CD4-positive, alpha-beta T cell treated with Interleukin-17A for 4 hours (primary cell): ENCODE measurements at places on chromosomes 6 and 20.

DNA sequence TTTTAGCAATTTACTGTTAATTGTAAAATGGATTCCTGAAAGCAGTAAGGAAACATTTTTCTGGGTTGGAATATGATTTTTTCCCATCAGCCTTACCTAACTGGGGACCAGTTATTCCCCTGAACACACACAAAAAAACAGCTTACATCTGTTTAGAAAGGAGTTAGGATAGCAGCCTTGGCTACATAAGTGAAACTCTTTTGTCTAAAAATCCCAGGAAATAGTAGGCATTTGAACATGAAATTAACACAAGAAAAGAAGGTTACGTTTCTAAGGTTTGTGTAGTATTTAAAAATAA, 696.2 kb upstream of the MARCKS start:
- DNase-seq, result no peak

DNA sequence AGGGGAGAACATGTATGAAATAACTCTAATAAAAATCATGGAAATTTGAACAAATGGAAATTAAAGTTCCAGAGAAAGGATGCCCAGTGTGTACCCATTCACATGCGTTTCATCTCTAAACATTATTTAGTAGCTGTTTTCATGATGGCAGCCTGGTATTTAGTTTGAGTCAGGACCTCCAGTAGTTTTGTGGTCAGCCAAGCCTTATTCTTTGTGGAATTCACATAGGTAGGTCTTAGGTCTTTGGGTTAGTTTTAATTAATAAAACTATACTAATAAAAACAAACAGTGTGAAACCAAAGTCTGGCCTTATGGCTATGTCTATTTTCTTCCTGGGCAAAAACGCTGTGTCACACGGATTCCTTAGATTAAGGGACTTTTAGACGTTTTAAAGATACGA, 137.8 kb downstream of the FOXC1 start:
- DNase-seq, result no peak

GRCh38 chr20:22288957-22289356, 295.4 kb downstream of the FOXA2 start:
- no peak for DNase-seq

DNA sequence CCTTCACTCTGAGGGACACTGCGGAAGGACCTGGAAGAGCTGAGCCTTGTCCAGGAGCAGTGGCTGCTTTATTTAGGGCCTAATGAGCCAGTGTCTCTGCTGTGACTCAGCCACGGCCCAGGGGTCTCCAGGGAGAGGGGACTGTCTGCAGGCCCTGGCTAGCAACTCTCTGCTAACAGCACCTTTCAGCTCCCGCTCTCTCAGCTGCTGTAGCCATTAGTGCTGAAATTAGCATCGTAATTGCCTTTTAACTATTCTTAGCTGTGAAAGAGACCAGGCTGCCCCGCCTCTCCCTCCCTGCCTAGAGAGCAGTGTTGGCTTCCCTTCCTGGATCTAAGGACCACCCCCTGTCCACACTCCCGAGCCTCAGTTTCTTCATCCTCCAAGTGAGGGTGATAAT, 53.1 kb upstream of the SLC32A1 start:
- no peak for DNase-seq

DNA sequence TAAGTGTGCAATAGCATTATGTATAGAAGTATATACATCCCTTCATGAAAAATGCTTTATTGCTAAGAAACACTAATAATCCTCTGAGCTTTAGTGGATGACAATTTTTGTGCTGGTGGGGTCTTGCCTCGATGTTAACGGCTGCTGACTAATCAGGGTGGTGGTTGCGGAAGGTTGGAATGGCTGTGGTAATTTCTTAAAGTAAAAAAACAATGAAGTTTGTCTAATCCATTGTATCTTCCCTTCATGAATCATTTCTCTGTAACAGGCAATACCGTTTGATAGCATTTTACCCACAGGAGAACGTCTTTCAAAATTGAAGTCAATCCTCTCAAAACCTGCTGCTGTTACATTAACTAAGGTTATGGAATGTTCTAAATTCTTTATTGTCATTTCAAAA, 816.5 kb upstream of the GJE1 start:
- DNase-seq, result no peak

DNA sequence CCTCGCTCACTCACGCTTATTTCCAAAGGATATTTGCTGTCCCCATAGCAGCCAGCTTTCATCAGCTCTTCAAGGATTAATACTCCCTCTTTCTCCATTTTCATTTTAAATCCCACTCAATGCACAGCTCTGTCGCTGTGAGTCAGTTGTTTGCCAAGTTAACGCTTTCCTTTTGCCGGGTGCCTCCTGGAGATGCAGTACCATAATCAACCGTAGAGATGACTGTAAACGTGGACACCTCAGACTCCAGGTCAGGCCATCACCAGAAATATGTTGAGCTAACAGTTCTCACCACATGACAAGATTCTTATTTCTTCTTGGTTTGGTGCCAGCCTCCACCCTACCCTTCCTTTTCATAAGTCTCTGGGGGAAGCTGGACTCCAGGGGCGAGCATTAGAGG, 66.6 kb upstream of the TAB2 start:
- DNase-seq, result no peak

GRCh38 chr20:36856691-36857635, 19.0 kb upstream of the TLDC2 start:
- DNase-seq, result peak; percentile 74

DNA sequence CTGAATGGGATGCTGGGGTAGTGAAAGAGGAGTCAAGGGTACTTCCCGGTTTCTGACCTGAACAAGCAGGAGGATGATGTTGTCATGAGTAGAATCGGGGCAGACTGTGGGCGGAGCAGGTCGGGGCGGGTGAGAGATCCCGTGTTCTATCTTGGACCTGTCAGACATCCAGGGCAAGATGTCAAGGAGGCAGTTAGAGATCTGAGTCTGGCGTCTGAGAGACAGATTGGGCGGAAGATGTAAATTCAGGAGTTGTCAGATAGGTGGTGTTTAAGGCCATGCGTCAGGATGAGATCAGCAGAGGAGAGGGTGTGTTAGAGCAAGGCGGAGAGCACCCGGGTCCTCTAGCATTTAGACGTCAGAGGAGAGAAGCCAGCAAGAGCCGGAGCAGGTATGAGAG, 115.5 kb downstream of the DLGAP4 start:
- DNase-seq, result no peak

DNA sequence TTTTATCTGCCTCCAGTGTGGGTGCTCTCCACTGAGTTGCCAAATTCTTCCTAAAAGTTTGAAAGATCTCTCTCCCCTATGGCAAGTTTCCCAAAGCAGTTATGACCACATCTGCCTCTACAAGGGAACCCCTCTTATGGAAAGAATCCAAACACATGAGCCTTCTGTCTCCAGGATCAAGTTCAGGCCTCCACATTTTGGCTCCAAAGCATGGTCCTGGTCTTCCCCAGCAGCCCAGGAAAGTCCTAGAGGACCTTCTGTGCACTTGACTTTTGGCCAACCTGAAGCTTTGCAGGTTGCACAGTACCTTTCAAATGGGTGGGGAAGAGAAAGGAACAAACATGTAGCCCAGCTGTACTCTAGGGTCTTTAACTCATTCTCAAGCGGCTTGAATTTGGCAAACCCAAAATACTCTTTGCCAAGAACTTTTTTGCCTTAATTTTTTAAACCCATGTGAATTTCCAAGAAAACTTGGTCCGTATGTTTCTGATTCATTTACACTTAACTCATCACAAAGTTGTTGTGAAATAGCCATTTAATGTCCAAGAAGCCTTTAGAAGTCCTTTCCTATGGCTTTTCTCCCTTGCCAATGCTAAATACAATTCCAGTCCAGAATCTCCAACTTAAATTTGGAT, 240.1 kb upstream of the TBX18 start:
- no peak for DNase-seq

DNA sequence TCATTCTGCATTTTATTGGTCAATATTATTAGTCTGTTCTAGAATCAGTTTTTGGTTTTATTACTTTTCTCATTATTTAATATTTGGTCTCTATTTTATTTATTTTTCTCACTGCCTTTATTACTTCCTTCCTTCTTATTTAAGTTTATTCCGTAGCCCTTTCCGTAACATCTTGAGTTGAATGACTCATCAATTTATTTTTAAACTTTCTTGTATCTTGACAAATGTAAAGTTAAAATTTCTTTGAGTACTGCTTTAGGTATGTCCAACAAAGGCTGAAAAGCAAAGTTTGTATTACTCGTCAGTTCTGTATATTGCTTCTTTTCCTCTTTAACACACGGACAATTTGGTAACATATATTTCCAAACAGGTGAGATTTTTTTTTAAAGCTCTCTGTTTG, 192.0 kb downstream of the CD109 start:
- DNase-seq, result no peak

- DNase-seq, result no peak
These were observed 811.0 kb upstream of the GJE1 start for GRCh38 chr6:141321493-141322347.

DNA sequence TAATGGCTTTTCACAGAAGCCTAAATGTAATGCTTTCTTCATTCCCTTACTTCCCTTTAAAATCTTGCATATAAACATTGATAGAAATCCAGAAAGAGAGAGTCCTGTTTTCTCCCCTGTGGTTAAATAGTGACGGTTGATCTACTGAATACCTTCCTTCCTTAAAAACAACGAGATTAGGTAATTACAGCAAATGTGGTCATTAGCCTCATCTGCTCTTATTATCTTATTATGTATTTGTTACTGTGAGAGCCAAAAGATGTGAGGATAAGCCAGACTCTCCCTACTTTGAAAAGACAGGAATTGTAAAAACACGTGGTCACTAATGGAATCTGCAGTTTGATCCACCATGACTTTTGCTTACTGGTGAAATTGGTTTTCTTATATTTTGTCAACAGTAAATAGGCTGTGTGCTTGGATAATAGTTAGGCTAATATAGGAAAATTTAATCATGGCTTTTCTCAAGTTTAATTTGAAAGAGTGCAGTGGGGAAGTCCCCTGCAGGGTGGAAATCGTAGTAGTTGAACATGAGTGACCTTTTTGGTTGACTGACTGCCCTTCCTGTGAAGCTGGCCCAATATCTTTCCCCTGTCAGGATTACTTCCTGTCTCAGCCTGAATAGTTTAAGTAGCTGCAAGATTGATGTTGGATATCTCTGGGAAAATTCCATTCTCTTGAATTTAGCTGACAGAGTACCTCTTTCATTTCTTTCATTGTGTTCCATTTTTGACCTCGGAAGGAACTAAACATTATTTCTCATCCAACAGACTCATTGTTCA, 62.8 kb downstream of the JARID2 start:
- DNase-seq, result no peak

DNA sequence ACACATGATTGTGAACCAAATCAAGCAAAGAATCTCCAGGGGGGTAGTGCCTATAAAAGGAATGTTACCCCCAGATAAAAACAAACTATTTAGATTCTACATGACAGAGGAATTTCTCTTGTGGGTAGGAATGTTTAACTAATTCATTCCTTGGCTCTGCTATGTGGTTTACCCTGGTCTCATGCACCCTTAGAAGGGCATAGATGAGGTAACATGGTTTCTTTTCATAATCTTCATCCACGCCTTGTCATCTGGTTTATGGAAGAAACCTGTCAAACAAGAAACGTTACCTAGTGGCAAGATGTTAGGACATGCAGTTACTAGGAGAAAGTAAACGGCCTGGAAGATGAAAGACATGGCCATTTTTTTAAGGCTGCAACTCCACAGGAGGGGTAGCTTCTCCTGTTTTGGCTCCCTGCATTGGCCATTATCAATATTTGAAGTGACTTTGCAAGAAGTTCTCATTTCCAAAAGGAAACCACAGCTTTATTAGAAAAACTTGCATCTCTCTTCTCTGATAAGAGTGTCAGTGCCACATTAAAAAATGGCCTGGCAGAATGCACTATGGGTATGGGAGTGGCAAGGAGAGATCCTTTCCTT, 45.5 kb downstream of the STX11 start:
- no peak for DNase-seq

GRCh38 chr6:158284007-158284875, 28.0 kb upstream of the TULP4 start:
- peak; percentile 28 for DNase-seq

DNA sequence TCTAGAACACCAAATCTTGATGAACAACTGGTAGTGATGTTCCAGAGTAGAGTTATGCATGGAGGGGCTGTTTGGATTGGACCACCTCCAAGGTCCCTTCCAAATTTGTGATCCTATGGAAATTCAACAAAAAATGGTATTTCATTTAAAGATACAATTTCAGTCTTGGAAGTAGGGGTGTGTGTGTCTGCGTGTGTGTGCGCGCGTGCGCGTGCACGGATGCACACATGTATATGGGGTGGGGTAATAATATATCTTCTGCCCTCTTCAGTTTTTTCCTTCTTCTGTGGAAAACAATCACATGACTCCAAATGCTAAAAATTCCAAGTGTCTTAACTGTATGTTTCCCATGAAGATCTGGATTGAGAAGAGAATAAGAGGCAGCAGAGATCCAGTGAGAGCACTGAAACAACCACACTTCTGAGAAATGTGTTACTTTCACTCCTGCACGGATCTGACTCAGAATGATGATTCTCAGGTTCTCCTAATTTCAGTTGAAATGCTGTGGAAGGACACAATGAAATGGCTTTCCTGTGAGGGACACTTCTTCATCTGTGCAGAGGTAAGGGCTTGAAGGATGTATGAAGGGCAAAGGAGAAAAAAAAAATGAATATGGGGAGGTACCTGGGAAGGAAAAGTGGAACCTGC, 10.6 kb upstream of the IL17F start:
- no peak for DNase-seq

DNA sequence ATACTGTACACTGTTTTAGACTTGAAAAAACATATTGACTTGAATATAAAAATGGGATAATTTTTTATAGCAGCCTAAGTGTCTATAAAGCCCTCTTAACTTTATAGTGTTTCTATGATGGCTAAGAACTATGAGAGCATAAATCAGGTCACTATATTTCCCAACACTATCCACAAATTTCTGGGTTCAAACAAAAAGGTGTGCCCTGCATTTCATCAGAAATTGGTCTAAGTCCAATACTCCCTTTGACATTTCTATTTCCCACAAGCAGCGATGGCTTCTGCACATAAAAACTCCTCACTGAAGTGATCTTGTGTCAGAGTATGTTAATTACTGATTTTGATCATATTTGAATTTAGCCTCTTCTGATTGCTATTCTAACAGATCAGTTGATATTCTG, 143.9 kb downstream of the WDR27 start:
- no peak for DNase-seq

DNA sequence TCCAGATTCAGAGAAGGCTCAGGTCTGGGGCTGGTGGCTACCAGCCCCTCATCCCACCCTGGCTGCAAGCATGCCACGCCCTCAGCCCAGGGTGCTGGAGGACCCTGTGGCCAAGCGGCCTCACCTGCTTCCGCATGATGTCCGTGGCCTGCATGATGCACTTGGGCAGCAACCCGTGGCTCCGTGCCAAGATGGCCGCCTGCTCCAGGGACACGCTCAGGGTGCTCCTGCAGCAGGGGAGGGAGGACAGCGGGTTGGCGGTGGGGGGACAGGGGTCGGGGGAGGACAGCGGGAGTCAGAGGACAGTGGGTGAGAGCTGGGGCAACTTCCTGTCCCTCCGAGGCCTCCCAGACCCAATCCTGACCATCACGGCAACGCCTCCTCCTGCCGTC, 200.1 kb downstream of the PREX1 start:
- DNase-seq, result no peak
